ENCODE measurements at places on chromosomes 4 and X. TPM values are rescaled to one million over a fixed set of nuclear protein-coding genes. Genes with fewer than 3 reads are reported as not detected.

Gene FAM3A
- total RNA-seq, result 26.1 TPM

Gene TMEM35A
- total RNA-seq, result 3.7 TPM

Gene MFAP3L
- total RNA-seq, result 10.1 TPM

GRCh38 chr4:165609653-165610052 is 230.8 kb downstream of the CPE start:
- H3K4me1 ChIP-seq, result no peaks in the 10 kb centered on the region
- no peak overlapping the region for H3K27ac ChIP-seq
- DNase-seq, result no peak
- no peaks in the 10 kb centered on the region for H3K27me3 ChIP-seq
- H3K36me3 ChIP-seq, result no peaks in the 10 kb centered on the region

DNA sequence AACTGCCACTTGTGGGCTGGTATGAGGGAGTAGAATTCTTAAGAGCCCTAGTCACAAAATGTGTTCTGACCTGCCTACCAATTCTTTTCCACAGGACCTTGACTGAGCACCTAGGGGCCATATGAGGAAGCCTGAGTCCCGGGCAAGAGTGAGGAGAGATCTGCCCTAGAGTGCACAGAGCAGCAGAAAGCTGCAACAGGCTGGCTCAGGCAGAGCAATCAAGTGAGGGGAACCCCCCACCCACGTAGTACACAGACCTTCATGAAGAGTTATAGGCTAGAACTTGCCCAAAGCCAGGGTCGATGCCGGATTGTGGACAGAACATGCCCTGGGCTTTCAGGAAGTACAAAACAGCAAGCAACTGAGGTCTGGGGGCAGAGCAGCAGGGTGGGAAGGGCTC is 117.0 kb downstream of the SPOCK3 start:
- H3K4me3 ChIP-seq, result no peak overlapping the region
- H3K36me3 ChIP-seq, result no peaks in the 10 kb centered on the region
- peaks cover 1% of the 10 kb centered on the region for H3K27me3 ChIP-seq
- no peak for DNase-seq
- no peak overlapping the region for H3K27ac ChIP-seq

DNA sequence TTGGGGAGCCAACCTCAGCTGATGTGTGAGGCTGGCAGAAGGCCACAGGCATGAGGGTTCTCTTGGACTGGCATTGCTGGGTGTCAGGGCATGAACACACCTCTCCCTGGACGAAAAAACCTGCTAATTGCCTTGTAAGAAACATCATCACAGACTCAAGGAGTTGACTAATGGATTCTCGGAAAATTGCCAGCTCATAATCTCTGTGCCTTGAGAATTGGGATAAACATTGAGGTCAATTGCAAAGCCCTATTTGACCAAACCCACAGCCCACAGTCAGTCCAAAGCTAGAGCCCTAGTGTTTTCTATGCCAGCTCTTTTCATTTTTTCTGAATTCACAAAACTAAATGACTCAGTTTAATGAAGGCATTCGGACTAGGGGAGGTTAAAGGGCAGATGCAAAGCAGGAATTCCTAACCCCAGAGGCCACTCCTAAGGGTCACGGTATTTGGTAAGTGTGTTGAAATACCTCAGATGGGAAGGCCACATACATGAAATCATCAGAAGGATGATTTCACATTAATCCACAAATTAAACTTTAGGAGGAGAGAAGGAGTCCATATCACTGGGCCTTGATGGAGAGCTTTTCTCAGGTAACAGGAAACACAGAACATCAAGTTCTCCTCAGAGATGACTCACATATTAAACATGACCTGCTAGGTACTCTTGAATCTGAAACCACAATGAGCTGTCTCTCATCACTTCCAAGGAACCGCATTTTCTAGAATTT is 39.0 kb upstream of the RASL11B start:
- DNase-seq, result no peak
- H3K27me3 ChIP-seq, result no peaks in the 10 kb centered on the region
- H3K36me3 ChIP-seq, result no peaks in the 10 kb centered on the region

GRCh38 chr4:74840936-74841509 is 46.7 kb upstream of the BTC start:
- no peaks in the 10 kb centered on the region for H3K4me1 ChIP-seq
- H3K36me3 ChIP-seq, result no peaks in the 10 kb centered on the region
- no peak overlapping the region for H3K27ac ChIP-seq

- no peak overlapping the region for H3K27ac ChIP-seq
- no peaks in the 10 kb centered on the region for H3K27me3 ChIP-seq
- peak overlapping the region; percentile 81 for H3K4me3 ChIP-seq
- DNase-seq, result peak; percentile 57
- H3K4me1 ChIP-seq, result no peaks in the 10 kb centered on the region
Measured at GRCh38 chr4:2260344-2261109, 1.4 kb downstream of the MXD4 start.

Data from aorta (tissue), 5 donors.